ENCODE measurements at places on chromosomes 3 and 15.

DNA sequence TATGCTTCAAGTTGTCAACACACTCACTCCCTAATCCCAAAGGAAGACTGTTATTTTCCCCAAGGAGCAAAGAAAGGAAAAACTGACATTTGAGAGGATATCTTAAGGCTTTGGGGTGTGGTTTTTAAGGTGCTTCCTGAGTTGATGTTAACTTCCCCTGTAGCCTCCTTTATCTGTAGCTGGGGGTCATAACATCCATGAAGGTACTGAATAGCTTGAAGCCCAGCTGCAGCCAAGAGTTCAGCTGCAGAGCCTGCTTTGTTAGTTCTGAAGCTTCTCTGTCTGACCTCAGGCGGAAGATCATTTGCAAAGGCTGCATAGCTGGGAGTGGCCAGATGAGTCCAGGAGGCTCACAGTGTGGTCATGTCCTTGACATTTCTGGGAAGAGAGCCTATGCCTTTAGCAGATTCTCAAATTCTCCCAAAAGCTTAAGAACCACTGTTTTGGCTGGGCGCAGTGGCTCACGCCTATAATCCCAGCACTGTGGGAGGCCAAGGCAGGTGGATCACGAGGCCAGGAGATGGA lies 165.4 kb downstream of the SV2B start:
- no peak for DNase-seq

GRCh38 chr3:161879470-161879869 lies 382.9 kb downstream of the OTOL1 start:
- no peak for DNase-seq

DNA sequence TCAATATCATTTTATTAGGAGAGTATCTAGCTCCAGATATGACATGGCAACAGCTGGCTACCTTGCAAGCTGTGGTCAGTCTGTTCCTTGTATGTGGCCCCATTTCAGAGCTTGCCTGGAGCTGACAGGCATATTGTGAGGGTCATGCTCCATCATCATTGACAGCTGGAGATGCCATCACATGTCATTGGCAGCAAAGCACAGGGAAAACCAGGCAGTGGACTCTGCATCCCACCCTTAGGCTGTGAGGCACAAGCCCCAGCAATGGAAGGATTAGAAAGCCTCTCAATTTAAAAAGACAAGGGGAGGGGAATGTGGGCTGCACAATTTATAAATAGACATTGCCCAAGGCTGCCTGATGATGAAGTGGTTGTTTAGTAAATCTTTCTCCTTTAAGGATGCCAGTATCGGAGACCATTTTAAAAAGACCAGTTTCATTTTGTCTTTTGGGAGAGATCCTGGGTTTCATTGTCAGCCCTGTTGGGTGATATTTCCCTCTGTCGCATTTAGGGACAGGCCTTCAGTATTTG lies 27.9 kb downstream of the LNP1 start:
- no peak for DNase-seq

DNA sequence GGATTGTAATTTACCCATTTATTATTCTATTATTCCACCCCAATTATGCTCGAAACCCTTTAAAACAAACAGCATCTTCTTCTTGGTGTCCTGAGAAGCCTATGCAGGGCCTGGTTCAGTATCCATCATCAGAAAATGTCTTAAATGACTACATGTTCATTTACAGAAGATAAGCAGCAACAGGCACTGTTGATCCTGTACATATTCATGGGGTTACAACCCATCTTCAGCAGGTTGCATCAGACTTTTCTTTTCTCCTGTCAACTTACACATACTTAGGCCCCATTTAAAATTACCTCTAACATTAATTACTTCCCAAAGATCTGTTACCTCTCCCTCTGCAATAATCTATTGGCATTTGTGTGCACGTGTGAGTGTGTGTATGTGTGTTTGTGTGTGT lies 18.9 kb downstream of the TUSC7 start:
- no peak for DNase-seq

DNA sequence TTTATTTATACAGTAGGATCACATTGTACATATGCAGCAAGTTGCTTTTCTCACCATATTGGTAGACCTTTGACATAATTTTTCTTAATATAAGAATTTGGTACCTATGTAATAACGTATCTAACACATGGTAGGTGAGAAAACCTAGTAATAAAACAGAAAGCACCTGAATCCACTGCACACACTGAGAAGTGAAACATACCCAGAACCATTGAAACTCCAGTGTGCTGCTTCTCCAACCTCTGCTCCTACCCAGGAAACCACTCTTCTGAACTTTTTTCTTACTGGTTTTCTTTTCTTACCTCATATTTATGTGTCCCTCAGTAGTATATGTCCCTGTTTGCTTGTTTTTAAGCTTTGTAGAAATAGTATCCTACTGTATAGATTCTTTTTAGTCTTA lies 293.0 kb downstream of the UBE2E2 start:
- DNase-seq, result no peak

DNA sequence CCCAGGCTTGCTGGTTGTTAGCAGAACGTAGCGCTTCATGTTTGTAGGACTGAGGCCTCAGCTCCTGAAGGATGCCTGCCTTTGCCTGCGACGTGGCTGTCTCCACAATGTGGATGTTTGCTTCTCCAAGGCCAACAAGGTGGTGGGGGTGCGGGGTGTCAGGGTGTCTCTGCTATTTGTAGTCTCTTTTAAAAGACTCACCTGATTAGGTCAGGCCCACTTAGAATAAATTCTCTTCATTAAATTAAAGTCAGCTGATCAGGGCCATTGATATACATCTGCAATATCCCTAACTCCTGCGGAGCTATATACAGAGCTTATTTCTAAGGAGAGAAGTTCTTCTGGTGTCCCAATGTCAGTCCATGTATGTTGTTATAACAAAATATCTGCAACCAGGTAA lies 44.8 kb downstream of the PTPRG start:
- DNase-seq, result no peak

DNA sequence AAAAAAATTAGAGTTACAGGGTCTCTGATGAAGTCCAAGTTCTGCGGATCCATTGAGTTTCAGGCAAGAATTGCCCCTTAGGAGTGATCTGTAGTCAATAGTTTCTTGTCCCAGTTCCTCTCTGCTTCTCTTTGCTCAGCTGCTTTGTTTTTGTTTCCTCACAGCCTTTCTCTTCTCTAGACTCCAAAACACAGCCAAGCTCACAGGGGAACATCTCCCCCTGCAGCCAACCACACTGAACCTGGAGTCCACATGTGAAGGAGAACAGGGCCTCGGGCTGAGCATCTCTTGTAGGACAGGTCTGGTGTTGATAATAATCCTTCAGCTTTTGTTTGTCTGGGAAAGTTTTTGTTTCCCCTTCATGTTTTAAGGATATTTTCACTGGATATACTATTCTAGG lies 202.6 kb upstream of the ATP10A start:
- DNase-seq, result no peak

DNA sequence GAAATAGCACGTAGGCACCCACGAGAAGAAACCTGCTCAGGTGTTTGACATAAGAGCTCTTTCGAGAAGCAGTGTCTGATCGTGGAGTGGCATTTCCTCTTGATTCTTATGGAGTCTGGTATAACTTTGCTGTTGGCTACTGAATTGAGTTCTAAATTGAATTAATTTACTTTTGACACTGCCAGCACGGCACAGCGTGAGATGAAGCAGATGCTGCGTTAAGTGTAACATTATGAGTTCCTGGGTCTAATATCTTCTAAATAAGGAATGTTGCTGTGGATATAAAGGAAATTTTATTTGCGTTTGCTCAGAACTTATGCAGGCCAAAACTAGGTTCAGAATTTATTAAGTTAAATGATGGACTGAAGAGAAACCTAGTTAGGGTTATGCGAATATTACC lies 919.9 kb downstream of the TUSC7 start:
- DNase-seq, result no peak

GRCh38 chr3:14019459-14019858 lies 105.2 kb downstream of the CHCHD4 start:
- no peak for DNase-seq

DNA sequence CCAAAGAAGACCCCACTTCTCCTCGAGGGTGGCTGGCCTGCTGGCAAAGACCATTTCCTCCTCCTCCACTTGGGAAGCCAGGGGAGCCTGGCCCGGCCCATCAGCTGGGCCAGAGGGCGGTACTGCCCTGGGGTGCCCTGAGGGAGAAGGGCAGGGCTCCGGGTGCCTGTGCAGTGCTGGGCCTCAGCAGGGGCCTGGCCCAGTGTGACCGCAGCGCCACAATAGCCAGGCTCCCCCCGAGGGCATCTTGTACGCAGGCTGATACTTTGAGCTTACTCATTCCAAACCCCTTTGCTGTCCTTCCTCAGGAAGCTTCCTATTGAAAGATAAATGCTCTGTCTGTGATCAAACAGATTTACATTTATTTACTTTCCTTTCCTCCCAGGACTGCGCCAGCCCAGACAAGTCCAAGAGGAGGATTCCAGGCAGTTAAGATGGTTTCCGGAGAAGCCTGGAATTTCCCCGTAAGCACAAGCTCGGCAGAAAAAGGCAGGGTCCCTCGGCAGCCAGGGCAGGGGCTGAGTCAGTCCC lies 240.1 kb downstream of the XXYLT1 start:
- no peak for DNase-seq

GRCh38 chr3:29581311-29581710 lies 300.4 kb downstream of the RBMS3 start:
- no peak for DNase-seq

DNA sequence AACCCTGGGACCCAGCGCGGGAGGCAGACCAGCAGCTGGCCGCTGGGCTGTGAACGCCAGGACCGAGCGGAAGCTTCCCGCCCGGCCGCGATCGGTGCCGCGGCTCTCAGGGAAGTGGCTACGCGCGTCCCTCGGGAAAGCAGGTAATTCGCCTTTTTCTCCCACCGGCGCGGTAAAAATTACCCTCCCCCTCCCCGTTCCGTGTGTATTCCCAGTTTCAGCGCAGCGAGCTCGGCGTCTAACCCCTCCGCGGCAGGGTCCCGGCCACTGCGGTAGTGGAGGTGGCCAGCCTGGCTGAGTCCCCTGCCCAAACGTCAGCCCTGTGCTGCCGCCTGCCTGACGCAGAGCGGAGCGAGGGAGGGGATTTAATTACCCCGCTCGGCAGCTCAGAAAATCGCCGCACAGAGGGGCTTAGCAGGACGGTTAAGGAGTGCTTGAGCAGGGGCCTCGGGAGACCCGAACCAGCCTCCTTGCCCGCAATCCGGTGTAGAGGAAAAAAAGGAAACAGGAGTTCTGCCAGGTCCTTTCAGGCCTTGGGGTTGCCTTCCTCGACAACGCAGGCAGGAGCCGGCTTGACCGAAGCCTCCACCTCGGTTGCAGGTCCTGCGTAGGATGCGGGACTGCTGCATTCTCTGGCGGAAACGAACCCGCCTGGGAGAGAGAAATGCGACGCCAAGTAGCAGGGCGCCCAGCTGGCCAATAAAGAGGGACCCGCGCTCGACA lies 2.9 kb downstream of the GATA2 start:
- DNase-seq, result peak; percentile 63

DNA sequence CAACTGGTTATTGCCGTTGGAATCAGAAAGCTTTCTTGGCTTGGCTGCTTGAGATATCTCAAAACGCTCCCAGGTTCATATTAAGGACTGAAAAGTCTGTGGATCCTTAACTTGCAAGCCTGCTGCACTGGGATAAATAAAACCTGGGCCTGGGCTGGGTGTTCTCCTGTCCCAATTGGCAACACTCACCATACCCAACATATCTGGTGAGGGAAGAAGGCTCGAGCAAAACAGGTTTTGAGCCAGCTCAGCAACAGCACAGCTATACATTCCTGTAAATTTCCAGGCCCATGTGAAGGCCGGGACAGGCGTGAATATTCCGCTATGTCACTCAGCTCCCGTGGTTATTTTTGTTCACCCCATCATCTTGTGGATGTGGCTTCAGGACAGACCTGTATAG lies 169.0 kb upstream of the BCL6 start:
- DNase-seq, result no peak

GRCh38 chr3:19103510-19103909 lies 44.8 kb upstream of the KCNH8 start:
- no peak for DNase-seq

Data from right renal pelvis (tissue), 4 donors.